ENCODE measurements at places on chromosomes 16 and 17. TPM values are rescaled to one million over a fixed set of nuclear protein-coding genes. Genes with fewer than 3 reads are reported as not detected.

DNA sequence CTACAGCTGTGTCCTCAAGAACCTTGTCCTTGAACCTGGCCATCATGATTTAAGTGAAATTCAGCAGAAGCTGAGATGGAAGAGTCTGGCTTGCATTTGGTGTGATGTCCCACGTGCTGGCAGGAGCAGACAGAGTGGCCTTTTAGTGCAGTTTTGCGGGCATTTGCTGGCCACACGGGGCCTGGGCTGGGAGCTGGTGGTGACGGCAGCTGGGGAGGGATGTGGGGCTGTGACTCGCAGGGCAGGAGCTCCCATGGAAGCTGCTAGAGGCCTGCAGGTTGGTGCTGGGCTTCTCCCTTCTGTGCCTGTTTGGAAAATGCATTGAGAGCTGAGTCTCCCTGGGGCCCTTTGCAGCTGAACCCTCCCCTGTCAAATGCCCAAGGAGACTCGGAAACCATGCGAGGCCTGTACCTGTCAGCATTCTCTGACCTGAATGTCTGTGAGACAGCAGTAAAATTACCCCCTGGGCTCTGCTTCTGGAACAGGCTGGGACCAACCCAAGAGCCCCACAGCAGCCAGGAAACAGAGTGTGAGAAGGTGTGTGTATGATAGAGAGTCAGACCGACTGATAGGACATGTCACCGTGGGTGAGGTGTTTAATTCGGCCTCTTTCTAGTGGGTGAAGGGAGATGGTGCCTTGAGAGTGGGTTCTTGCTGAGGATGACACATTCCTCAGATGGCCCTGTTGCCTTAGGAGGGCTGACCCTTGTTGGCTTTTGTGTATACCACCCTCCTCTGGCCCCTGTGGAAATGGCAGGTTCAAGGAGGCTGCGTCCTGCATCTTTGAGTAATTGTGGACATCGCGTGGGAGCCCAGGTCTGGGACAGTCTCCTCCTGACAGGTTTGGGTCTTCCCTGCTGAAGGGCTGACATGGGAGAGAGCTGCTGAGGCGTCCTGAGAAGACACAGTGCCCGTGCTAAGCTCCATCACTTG, 145.5 kb downstream of the MSI2 start:
- DNase-seq = no peak

DNA sequence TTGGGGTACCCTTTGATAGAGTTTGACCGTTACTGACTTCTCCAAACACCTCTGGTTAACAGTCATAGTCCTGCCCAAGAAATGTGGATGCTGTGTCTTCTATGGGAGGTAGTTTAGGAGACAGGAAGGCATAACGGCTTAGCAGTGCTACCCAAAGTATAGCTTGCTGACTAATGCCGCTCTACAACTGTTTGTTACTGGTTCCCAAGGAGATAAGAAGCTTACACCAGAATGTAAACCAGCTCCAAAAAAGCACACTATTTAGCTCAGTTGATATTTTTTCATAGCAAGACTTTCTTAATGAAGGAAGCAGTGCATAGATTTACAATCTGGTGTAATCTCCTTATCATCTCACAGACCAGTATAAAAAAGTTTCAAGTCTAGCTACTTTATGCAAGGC, 95.7 kb downstream of the HS3ST3B1 start:
- no peak for DNase-seq

Gene NOS2
- total RNA-seq = not detected

- DNase-seq = no peak
Observed at GRCh38 chr17:72099919-72100318, 20.9 kb upstream of the SOX9 start.

All from activated CD4-positive, alpha-beta memory T cell treated with anti-CD3 and anti-CD28 coated beads, Interleukin-2, amount 10 ng/mL, durations not matched to agents 7 days and 5 days (primary cell).